Suppressor macrophage treated with lipopolysaccharide for 1 hour (primary cell): ENCODE measurements at places on chromosomes 7 and 10.

DNA sequence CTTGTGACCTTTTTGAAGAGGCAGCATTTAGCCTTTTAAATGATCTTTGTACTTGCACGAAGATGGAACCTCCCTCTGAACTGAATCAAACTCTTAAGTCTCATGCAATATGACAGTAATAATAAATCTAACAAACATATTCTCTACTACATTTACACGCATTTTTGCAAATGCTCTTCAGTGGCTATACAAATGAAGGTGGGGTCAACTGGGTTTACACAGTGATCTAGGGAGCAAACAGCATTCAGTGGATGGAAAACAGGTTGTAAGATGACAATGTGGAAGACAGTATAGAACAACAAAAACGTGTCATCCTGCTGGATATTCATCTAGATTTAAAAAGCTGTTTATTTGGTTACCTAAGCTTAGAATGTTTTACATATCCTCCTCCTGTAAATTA is 7.5 kb downstream of the CCDC186 start:
- no peak for DNase-seq

DNA sequence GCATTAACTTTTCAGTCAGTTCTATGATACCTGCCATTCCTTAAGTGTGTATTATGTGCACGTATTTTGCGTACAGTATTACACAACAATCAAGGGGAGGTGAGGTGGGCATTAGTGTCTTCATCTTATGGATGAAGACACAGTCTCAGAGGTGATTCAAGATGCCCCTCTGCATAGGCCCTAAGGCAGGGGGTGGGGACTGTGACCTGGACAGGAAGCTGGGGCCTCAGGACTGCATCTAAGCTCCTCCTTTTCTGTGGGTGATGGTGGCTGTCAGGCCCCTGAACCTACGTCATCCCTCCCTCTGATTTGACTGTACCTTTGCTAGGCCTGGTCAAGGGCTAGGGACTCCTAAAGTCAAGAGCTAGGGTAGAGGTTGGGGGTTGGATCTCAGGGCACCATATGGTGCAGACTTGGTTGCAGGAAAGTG is 38.9 kb downstream of the HK1 start:
- DNase-seq, result no peak

GRCh38 chr7:128497405-128497804 is 20.9 kb downstream of the METTL2B start:
- no peak for DNase-seq

DNA sequence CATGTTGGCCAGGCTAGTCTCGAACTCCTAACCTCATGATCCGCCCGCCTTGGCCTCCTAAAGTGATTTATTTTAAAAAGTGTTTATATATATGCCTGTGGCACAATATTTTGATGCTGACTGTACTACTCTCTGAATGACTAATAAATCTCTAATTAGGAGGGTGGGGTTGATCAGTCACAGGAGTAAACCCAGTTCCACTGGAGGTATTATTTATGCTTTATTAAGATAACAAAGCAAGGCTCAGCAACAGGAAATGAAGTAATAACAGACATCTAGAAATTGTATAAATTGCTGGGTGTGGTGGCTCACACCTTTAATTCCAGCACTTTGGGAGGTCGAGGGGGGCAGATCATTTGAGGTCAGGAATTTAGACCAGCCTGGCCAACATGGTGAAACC is 26.0 kb upstream of the MCU start:
- DNase-seq, result no peak

- no peak for DNase-seq
These were observed 130.6 kb downstream of the WDR11 start for GRCh38 chr10:120981601-120982391.

GRCh38 chr7:41451826-41452225 is 251.1 kb downstream of the INHBA start:
- no peak for DNase-seq

DNA sequence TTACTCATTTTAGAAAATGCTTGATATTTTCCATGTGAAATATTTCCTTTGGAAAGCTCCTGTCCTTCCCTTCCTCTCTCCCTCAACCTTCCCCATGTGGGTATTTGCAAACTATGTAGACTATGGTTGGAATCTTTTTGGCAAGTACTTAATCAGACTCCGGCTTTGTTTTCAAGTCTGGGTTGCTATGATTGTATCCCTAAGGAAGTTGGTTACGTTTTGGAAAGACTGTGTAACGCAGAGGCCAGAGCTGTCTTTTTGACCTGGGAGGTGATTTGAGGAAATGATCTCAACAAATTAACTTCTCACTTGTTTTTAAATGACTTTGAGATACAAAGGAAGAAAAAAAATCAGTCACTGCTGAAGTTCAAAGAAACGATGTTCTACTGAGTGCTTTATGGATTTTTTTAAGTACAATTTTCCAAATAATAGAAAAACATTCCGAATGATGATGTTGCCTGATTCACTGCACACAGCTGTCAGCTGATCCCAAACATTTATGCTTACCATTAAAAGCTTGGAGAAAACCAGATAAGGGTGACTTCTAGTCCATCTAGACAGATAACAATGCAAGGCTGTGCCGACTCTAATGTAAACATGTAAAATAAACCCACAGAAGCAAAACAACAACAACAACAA is 145.5 kb upstream of the CELF2 start:
- DNase-seq, result no peak

DNA sequence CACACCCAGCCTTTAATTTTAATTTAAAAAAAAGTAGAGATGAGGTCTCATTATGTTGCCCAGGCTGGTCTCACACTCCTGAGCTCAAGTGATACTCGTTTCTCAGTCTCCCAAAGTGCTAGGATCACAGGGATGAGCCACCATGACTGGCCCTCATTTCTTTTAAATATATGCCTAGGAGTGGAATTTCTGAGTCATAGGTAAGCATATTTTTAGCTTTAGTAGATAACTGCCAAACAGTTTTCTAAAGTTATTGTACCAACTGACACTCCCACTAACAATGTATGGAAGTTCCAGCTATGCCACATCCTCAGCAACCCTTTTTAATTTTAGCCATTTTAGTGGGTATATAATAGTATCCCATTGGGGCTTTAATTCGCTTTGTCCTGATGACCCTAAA is 13.8 kb upstream of the PPIF start:
- DNase-seq, result no peak

- no peak for DNase-seq
These were observed 109.8 kb downstream of the INPP5A start for GRCh38 chr10:132647424-132647823.

DNA sequence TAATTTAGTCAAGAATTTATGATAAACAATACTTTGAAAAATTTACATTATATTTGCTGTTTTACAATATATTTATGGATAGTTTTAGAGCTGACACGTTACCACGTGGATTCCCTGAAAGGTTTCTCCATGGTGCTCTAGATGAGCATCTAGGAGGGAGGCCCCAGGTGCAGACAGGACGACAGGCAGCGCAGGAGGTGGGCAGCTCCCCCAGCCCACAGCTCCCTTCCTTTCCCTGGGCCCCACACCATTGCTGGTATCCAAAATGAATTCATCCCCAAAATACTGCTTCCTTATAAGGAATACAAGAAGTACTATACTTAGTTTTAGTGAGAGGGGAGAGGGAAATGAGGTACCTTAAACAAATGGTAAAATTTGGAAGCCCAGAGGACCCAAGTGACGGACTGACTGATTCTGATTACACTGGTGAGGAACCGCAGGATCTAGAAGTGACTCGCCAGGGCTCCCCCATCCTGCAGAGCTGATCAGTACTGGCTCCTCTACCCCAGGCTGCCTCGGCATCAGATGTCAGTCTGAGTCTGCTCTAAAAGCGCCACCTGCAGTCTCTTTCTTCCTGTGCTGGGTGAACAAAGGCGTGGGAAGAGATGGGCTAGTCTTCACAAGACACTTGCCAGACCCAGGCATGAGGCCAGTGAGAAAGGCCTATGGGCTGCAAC is 89.2 kb downstream of the DLG5 start:
- no peak for DNase-seq

- no peak for DNase-seq
These were observed 30.9 kb upstream of the KMT2E start for GRCh38 chr7:104983076-104983577.

GRCh38 chr7:50396856-50397255 is 53.3 kb downstream of the FIGNL1 start:
- DNase-seq, result no peak
